ENCODE measurements at places on chromosomes 7 and 10. TPM values are rescaled to one million over a fixed set of nuclear protein-coding genes. Genes with fewer than 3 reads are reported as not detected.

DNA sequence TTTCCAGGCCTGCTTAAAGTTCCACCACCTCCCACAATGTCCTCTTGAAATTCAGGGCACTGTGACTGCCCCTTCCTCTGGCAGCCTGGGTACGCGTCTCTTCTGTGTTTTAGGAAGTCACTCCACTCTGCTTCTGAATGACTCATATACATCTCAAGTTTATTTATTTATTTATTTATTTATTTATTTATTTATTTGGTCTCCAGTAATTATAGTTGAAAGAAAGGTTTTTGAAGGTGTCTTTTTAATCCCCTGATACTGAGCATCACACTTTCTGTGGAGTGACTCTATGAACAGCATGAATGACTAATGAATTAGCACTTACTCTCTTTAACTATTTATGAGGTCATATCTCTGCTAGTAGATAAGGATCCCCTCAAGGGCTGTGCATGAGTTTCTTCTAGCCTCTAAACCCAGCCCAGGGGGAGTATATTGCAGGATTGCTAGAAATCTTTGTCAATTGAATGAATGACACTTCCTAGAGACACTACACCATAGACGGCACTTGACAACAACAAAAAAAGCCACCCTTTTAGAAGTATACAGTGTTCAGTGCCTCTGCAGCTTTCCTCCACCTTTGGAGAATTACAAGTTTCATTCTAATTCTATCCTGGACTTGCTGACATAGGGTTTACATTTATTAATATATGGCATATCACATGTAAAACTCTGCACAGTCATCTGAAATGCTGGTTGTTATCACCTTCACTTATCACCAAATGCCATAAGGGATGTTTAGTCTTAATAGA, 2.1 kb downstream of the MACC1 start:
- DNase-seq = no peak

GRCh38 chr7:13055732-13056368, 368.4 kb downstream of the ARL4A start:
- DNase-seq = no peak

- peak; percentile 11 for DNase-seq
Measured at GRCh38 chr10:79400146-79401004, 45.0 kb downstream of the ZCCHC24 start.

DNA sequence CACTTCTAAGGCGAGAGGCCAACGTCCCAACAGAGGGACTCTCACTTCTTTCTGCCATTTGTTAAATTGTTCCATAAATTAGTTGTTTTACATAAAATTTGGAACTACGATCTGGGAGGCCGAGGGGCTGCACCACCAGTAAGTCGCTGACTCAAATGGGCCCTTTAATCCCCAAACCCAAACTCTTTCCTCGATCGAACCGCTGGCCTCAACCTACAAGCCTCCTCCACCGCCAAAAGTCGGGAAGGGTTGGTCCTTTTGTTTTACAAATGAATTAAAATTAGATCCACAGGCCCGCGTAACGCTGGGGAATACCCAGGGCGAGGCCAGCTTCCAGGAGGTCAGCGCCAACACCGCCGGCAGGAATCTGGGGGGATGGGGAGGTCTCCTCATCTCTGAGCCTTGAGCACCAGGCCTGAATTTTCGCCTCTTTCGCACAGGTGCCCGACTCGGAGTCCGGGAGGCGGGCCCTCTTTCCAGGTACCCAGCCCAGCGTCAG, 1.2 kb upstream of the FOXI2 start:
- no peak for DNase-seq

Gene NCF1
- total RNA-seq = 6.8 TPM

GRCh38 chr7:141306081-141306480, 232.2 kb downstream of the TMEM178B start:
- no peak for DNase-seq

- no peak for DNase-seq
Measured at GRCh38 chr10:34622945-34623344, 192.2 kb downstream of the PARD3 start.

GRCh38 chr7:83850125-83850524, 201.2 kb upstream of the SEMA3E start:
- DNase-seq = no peak

Gene COBL
- not detected for total RNA-seq

Gene RPEL1
- total RNA-seq = not detected

GRCh38 chr7:75977743-75978142, 16.7 kb downstream of the TMEM120A start:
- no peak for DNase-seq

Gene ACSM6
- total RNA-seq = not detected

DNA sequence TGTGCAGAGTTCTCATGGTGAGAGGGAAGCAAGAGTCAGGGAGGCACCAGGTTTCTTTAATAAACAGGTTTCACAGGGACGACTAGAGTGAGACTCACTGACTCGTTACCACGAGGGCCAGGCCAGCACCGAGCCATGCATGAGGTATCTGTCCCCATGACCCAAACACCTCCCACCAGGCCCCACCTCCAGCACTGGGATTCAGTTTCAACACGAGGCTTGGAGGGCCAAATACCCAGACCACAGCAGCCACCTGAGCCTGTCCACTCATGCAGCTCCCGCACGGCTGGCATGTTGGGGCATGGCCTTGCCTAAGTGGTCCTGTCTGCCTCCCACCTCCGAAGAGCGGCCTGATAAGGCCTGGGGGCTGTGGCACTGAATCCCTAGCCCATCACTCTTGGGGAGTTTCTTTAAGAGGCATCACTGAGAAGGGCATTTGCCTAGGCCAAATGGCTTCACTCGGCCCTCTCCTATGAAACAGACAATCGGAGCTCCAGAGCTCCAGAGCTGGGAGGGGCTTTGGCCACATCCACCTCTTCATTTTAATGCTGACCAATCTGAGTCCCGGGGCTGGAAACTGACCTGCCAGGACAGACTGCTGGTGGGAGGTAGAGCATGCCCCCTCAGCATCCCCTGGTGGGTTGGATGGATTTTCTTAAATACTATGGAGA, 157.8 kb downstream of the DNAJB6 start:
- DNase-seq = no peak

DNA sequence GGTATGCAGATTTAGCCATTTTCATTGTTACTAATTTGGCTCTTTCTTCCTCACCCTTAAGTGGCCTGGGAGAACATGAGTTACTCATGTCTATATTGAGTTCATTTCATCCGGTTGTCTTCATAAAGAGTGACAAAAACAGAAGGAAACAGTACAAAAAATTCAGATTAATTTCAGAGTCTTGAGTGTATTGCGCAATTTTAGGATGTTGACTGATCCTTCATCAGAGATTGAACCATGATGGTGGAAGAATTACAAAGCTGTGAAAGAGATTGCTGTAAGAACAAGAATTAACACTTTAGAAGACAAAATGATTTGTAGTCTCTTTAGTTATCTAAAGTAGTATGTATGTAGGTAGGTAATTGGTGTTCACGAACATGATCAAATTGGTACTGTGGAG, 194.0 kb upstream of the PPP1R3A start:
- no peak for DNase-seq

DNA sequence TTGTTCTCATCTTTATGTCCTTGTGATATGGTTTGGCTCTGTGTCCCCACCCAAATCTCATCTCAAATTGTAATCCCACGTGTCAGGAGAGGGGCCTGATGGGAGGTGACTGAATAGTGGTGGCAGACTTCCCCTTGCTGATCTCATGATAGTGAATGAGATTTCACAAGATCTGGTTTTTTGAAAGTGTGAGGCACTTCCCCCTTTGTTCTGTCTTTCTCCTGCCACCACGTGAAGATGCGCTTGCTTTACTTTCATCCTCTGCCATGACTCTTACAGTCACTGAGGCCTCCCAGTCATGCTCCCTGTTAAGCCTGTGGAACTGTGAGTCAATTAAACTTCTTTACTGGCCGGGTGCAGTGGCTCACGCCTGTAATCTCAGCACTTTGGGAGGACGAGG, 161.0 kb downstream of the HERPUD2 start:
- DNase-seq = no peak

DNA sequence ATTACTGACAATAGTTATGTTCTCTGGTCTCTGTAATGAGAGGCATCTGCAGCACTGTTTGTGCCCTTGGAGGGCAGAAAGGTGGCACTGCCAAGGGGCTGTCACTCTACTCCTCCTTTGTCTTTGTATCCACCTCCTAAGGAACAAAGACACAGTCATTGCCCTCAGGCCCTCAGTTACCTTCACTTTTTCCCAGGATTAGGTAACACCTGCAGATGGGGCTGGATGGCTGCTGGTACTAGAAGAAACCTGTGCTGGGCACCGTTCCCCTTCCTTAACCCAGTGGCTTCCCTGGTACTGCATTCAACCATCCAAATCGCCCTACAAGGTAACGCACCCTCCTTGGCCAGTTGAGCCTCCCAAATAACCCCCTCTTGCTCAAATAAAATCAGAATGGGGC, 246.9 kb upstream of the NEBL start:
- no peak for DNase-seq

- peak; percentile 27 for DNase-seq
Measured at GRCh38 chr10:103759100-103759781, 96.1 kb downstream of the SH3PXD2A start.

DNA sequence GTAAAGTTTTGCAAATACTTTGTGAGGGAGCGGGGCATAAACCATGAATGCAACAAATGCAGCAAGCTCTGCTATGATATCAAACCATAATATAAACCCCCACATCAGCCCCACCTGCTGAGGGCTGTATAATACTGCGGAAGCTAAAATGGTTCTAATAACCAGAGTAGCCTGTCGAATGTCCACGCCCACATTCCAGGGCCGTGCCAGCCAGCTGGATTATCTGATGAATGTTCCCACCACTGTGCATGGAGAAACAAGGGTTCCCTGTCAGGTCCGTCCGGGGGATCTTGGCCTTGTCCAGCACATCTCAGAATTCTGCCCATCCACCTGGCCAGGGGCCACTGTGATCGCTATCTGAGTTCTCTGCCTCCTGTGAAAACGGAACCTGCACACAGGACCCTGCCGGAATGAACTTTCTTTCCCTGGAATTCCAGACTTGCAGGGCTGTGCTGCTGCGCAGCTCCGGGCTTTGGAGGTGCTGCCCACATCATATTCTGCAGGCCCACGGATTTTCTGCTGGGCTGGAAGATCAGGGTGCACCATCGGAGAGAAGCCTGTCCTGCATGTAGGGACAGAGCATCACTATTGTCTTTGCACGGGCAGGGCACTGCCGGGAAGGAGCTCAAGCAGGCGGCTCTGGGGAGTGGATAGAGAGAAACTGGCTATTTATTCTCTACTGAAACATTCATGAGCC, 77.0 kb upstream of the GNA12 start:
- no peak for DNase-seq

- DNase-seq = no peak
Measured at GRCh38 chr7:28988091-28988490, 30.0 kb upstream of the TRIL start.

GRCh38 chr7:82700741-82701140, 257.2 kb upstream of the CACNA2D1 start:
- DNase-seq = no peak

Gene HHEX
- not detected for total RNA-seq

GRCh38 chr7:142784096-142784495, 13.3 kb downstream of the PRSS2 start:
- DNase-seq = no peak

GRCh38 chr7:138882249-138882648, 84.3 kb upstream of the ATP6V0A4 start:
- DNase-seq = no peak

DNA sequence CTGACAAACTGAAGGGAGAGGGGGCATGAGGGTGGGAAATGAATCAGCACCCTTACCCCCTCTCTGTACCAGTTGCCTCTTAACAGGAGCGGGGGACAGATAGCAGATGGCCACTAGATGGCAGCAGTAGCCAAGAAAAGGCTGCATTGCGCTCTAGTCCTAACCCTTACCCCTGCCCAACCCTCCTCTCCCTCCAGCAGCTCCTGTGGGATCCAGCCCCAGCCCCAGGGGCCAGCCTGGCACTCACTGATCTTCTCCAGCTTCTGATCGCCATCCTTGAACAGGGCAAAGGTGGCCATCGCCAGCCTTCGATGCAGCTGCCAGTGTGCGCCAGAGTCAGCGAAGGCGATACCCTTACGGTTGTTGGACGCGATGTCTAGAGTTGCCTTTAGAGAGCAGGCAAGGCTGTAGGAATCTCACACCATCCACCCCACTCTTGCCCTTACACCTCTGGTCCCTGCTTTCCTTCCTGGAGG, 2.2 kb downstream of the CYP17A1 start:
- peak; percentile 63 for DNase-seq

DNA sequence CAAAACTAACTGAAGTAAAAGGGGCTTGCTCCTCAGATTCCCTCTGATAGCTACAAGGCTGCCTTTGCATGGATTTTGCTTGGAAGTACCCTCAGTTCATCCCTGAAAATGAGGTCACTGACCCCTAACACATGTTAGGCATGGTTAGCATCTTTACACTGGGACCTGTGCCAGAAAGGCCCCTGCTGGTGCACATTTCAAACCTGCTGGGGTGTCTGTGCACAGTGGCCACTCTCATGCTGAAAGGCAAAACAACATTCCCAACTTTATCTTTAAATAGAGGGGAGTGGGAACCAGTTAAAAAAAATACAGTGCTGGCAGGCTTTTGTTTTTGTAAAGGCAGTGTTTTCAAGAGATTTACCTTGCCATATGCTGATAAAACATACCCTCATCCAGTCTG, 99.1 kb downstream of the ANK3 start:
- no peak for DNase-seq

DNA sequence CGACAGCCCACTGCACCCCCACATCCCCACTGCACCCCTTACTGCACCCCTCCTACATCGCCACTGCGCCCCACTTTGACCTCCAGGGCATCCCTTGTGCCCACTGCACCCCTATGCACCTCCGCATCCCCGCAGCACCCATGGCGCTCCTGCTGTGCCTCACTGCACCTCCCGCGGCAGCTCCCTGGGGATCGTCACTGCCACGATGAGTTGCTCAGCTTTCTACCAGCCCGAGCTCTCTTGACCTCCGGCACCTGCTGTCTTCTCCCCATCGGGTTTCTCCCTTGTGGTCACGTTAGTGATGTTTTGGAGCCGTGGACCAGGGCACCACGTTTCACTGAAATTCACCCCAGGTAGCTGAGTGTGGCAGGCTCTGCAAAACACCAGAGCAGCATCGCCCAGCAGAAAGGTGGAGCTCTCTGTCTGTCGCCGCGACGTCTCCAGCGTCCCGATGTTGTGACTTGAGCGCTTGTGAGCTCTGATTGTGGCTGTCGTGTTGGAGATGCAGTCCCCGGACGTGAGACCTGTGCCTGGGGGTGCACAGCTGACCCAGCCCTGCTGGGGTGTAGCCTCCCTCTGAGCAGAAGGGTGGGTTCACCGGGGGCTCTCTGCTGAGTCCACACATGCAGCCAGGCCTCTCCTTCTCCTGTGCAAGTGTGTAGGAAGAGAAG, 147.7 kb downstream of the DNAJB6 start:
- no peak for DNase-seq

Gene ODAD2
- total RNA-seq = 0.14 TPM

- DNase-seq = no peak
Measured at GRCh38 chr10:62068464-62068863, 167.0 kb downstream of the ARID5B start.

- no peak for DNase-seq
Measured at GRCh38 chr7:106057962-106058927, 53.9 kb downstream of the SYPL1 start.

- DNase-seq = no peak
Measured at GRCh38 chr7:83786858-83787257, 137.9 kb upstream of the SEMA3E start.

Measured in CD4-positive, alpha-beta memory T cell (primary cell).